CD4-positive, alpha-beta T cell treated with Interleukin-4 for 1 hour (primary cell): ENCODE measurements at places on chromosomes 1 and 21.

DNA sequence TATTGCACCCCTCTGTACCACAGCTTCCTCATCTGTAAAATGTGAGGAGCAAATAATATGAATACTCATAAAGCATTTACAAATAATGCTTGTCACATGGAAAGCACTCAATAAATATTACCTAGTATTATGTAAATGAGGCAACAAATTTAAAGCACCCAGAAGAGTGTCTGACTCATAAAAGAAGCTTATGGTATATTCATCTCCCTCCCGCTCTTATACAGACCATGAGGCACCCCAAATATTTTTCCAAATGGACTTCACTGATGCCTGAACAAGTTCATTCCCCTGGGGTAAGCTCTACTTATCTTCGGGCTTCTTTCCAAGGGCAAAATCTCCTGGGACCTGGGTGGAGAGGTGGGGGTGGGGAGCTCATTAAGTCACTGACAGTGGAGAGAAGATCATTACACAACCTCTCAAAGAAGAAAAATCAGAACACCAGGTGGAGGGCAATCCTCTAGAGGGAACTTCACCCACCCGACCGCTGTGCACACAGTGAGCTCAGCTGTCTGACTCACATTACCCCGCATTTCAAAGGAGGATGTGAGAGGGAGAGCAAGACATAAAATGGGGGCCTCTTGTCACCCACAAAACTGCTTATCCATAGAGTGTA lies 166.2 kb downstream of the ASTN1 start:
- no peak for DNase-seq

GRCh38 chr1:232306269-232306961 lies 323.5 kb downstream of the SIPA1L2 start:
- no peak for DNase-seq

DNA sequence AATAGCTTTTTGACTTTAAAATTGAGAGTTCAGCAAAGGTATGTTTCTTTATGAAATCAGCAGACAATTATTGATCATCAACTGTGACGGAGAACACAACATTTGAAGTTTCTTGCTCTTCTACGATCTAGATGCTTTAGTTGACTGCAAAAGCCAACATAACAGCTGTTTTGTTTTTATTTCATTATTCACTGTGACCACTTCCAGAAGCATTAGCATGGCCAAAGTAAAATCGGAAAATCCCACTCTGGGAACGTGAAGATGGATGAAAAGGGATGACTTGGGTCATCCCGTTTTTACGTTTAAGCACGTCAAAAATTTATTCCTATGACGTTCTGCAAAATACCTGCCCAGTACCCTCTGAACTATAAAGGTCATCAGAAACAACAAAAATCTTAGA lies 833.0 kb upstream of the ADAMTS5 start:
- no peak for DNase-seq

DNA sequence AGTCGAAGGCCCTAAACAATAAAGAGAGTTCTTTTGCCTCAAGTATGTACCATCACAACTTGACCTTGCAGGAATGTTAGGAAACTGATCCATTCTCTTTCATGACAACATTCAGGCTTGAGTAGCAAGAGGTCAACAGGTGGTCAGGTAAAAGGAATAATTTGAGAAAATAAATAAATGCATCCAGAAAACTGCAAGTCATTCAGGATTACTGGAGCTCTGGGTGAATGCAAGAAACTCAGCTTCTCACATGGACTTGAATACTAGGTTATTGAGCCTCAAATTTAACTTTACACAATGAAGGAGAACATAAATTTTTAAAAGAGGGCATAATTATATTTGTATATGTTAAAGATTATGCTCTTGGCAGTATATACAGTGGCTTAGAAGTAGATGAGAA lies 76.5 kb downstream of the TTLL7 start:
- DNase-seq = no peak

- DNase-seq = no peak
Observed at GRCh38 chr1:237141502-237141901, 99.5 kb downstream of the RYR2 start.

DNA sequence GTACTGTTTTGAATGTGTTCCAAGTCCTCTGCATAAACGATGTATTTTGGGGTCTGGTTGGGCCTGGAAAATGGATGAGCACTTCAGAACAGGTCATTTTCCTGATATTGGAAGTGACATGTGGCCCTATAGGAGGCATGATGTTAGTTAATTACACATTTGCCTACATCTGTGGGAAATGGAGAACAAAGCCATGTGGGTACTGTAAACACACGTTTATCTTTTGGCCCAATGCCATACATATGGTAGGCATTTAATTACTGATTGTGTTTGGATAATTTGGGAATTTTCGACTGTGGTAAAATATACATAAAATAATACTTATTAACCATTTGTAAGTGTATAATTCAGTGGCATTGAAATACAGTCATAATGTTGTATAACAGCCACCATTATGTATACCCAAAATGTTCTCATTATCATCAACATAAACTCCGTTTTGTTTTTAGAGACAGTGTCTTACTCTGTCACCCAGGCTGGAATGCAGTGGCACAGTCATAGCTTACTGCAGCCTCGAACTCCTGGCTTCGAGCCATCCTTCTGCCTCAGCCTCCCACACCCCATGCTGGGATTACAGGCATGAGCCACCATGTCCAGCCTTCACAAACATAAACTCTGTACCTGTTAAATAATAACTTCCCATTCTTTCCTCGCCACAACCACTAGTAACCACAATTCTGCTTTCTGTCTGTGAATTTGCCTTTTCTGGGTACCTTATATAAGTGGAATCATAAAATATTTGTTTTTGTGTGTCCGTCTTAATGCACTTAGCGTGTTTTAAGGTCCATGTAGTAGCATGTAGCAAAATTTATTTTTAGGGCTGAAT lies 11.9 kb upstream of the RNPEP start:
- DNase-seq = no peak

DNA sequence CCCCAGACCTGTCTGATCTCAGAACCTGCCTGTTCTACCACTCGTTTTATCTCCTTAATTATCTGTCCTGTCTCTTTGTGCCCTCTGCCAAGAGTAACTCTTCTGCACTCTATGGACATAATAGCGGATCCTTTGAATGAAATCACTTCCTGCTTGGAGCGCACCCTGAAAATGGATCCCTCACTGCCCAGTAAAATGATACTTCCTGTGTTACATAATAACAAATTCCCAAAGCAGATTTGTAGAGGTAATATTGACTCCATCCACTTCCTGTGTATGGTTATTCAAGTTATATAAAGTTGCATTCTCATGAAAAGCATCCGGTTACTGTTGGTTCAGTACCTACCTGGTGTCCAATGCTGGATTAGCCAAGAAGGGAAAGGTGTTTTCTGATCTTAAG lies 246.0 kb downstream of the TRABD2B start:
- DNase-seq = no peak
